ENCODE measurements at places on chromosomes 12 and 14. TPM values are rescaled to one million over a fixed set of nuclear protein-coding genes. Genes with fewer than 3 reads are reported as not detected.

EPYC gene
- not detected for total RNA-seq

HOXC10 gene
- not detected for total RNA-seq

MMP14 gene
- total RNA-seq: 14.0 TPM

PRH2 gene
- not detected for total RNA-seq

GRCh38 chr12:27604431-27604830 lies 80.4 kb downstream of the PPFIBP1 start:
- DNase-seq: no peak

GRCh38 chr14:86334355-86334754 lies 804.4 kb downstream of the FLRT2 start:
- no peak for DNase-seq

- DNase-seq: no peak
Measured at GRCh38 chr14:93121030-93121834, 5.5 kb upstream of the ITPK1 start.

DNA sequence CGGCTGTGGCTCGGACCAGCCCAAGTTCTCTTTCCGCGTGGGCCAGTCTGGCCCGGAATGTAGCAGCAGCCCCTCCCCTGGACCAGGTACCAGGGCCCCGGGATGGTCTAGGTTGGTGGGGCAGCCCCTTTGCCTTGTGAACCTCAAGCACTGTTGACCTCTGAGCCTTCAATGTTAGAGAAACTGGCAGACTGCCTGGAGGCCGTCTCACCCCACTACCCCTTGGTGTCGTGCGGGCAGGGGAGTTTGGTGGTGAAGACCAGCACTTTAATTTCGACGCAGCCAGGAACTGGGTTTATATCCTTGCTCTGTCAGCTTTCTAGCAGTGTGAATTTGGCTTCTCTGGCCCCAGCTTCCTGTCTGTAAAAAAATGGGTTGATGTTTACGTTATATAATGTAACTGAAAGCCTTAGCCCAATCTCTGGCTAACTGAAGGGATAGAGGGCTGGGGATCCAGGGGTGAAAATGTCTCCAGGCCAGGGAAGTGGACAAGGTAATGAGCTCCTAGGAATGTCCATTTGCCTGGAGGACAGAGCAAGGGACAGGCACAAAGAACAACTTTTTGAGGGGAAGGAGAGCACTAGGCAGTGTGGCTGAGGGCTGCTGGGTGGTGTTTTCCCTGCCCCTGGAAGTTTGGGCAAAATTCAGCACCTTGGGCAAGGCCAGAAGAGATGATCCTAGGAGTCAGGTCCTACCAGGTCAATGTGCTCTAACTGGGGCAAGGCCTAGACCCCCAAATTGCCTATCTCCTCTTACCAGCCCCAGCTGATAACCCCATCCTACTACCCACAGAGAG lies 11.4 kb downstream of the MCRS1 start:
- DNase-seq: no peak

- DNase-seq: no peak
Measured at GRCh38 chr12:104682790-104683279, 226.1 kb downstream of the CHST11 start.

- no peak for DNase-seq
Measured at GRCh38 chr12:2347844-2348481, 295.2 kb downstream of the CACNA1C start.

DNA sequence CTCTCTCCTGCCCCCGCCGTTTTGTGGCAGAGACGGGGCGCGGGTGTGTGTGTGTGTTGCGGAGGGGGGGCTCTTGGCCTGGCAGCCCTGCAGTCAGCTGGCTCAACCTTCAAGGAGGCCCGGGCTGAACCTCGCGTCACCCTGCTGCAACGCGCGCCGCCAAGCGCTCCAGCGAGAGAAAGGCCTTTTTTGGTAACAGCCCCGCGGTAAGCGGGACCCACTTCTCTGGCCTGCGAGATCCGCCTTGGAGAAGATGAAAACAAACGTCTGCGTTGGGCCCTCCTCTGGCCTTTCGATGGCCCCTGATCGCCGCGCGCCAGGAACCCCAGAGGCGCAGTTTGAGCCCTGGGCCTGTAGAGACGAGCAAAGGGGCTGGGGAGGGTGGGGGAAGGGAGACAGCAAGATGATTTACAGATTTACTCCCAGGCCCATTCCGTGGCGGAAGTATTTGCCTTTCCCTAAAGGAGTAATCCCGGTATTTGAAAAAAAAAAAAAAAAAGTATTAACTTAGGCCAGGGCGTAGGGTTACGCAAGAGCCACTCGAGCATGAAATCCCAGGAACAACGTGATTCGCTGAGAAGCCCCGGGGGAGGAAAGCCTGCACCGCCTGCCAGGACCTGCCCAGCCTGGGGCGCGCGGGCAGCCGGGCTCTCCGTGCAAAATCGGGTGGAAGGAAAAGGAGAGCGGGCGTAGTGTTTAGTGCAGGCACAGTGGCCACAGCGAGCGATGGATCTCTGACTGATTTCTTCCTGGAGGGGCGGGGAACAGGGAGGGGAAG lies 4.5 kb upstream of the IRF2BPL start:
- peak; percentile 92 for DNase-seq

GRCh38 chr14:79094951-79095350 lies 924.8 kb downstream of the NRXN3 start:
- DNase-seq: no peak

- DNase-seq: no peak
Measured at GRCh38 chr12:40164034-40164433, 58.2 kb upstream of the SLC2A13 start.

Data from heart left ventricle (tissue), 16 donors.